ENCODE measurements at places on chromosomes 16 and 17.
A peak's percentile ranks its signal among the peaks of the same experiment; 100 is the strongest.

DNA sequence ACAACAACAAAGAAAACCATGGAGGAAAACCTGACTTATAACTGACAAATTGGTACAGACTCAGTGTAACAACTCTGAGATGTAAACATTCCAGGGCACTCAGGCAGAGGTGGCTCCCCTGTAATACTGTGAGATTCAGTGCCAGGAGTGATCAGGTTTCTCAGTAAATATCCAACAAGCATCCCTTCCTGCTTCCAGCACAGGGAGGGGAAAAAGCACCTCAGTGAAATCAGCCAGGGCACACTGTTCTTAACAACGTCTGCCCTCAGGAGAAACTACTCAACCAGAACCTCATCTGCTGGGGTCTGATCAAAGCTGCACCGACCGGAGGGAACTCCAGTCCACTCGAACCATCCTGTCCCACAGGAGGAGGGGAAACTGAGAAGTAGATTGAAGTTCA is 52.3 kb downstream of the AMFR start:
- no peak for DNase-seq

GRCh38 chr16:55955845-55956244 is 80.7 kb upstream of the CES5A start:
- DNase-seq = no peak

DNA sequence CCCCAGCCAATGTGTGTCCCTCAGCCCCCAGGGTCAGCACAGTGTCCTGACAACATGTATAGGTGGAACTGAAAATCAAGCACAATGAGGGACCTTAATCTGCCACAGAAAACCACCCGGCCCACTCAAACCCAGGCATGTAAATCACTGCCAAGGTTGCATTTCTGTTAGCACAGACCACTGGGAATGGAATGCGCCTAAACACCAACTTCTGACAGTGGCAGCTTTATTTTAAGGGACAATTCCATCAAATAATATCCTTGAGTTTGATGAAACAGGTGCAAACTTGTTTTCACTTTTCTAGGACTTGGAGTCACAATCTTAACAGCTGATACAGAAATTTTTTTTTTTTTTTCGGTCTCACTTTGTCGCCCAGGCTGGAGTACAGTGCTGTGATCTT is 37.3 kb upstream of the MRPS23 start:
- DNase-seq = no peak

- DNase-seq = no peak
These were observed 1.2 kb downstream of the NXN start for GRCh38 chr17:978103-979093.

GRCh38 chr17:10046786-10047785 is 142.0 kb upstream of the RCVRN start:
- no peak for DNase-seq

- DNase-seq = no peak
These were observed 17.1 kb downstream of the CDH5 start for GRCh38 chr16:66383551-66383950.

DNA sequence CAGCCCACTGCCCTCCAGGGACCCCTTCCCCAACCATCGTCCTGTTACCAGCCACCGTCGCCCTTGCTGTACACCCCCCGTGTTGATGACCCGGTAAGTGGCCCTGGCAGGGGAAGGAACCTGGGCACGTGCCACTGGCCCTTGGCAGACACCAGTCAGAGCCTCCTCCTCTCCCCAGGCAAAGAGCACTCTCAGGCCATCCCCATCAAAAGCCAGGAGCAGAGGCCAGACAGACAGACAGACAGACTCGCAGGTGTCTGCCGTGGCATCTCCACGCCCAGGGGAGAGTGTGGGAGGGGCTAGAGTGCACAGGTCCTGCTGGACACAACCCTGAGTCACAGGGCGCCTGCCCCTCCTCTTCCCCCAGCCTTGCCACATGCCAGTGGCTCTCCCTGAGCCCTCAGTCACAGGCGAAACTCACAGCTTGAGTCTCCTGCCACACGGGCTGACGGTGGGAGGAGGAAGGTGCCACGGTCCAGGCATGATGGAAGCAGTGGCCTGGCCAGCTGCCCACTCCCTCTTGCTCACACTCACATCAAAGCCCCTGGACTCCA is 7.8 kb downstream of the CLCN7 start:
- DNase-seq = peak; percentile 17

DNA sequence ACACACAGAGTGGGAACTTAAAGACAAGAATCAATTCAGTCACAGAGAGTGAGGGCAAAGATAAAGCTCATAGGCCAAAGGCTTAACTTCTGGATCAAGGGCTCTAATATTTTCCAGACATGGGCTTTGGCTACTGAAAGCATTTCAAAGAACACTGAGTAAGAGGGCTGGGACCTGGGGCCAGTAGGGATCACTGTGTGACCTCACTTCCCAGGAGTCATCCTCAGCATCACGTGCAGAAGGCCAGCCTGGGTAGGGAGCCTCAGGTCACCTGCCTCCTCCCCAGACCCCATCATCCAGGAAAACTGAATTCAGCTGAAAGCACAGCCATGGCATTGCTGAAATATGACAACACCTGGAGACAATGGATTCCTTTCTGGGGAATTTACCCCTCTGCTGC is 163.5 kb downstream of the RAB11FIP4 start:
- DNase-seq = no peak

DNA sequence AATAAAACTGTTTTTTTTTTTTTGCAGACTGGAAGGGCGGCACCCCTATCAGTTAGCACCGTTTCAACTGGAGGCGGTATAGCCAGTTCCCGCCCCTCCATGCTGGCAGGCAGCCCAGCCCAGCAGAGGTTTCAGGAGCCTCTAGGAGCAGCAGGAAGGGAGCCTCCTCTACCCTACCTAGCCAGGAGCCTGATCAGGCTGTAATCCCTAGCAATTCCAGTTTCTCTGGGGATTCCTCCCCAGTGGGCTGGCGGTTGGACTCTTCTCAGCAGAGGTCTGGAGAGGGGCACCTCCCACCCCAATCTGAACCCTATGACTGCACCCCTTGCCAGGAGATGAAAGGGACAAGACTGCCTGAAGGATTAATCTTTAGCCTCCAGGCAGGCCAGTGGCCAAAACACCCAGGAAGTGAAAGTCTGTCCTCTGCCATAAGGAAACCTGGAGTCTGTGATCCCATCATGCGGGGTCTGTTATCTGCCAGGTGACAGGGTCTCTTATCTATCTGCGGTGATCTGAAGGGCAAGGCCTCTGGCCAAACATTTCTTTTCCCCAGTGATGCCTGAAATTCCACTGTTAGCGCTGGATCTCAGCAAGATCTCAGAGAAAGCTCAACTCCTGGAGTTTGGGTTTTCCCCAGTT is 4.9 kb upstream of the CDH1 start:
- no peak for DNase-seq

DNA sequence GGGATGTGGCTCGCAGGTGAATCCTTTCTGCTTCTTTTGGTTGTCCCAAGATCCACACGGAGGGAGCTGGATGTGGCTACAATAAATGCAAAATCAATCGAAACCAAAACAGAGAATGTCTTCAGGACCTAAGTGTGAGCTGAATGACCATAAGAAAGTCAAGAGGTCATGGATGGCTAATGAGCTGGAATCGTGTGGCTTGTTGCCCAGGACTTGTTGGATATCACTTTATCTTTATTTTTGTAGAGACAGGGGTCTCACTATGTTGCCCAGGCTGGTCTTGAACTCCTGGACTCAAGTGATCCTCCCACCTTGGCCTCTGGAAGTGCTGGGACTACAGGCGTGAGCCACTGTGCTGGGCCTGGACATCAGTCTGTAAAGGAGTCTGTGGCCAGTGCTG is 326.8 kb upstream of the N4BP1 start:
- DNase-seq = no peak

DNA sequence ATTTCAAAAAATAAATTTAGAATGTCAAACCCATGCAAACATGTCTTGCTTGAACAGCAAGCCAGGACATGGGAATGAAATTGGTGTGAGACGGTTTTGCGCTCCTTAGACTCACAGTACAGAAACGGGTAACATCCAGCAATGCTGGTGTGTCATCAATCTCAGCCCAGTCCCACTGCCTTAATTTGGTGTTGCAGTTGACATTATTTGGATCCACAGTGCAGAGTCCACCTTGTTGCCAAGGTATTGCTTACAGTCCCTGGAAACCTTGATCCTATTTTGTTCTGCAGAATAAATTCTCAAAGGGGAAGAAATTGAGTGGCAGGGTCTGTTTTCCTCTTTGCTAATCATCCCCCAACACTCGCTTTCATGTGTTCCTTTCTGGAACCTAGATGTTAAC is 311.6 kb upstream of the MON1B start:
- no peak for DNase-seq

- peak; percentile 79 for DNase-seq
These were observed 35.3 kb downstream of the NPLOC4 start for GRCh38 chr17:81601525-81602120.

GRCh38 chr16:16136588-16136987 is 86.7 kb downstream of the ABCC6 start:
- no peak for DNase-seq

GRCh38 chr16:38941-39892 is 14.2 kb downstream of the POLR3K start:
- no peak for DNase-seq

DNA sequence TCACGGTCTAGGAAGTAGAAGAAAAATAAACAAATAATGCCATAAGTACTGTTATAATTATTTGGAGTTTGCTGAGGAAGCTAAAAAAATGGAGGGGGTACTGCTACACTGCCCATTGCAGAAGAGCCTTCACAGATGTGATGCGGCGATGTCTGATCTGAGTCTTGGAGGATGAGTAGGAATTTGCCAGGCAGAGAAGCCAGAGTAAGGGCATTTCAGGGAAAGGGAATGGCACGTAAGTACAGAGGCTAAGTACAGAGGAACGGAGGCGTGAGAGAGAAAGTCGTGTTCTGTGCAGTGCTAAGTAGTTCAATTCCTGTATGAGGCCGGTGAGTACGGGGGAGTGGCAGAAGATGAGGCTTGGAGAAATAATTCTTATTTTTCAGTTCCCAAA is 741 bp upstream of the GRB2 start:
- DNase-seq = no peak

GRCh38 chr17:69574257-69575197 is 160.0 kb downstream of the MAP2K6 start:
- no peak for DNase-seq

GRCh38 chr17:77441130-77441920 is 300.6 kb downstream of the SEC14L1 start:
- DNase-seq = no peak

DNA sequence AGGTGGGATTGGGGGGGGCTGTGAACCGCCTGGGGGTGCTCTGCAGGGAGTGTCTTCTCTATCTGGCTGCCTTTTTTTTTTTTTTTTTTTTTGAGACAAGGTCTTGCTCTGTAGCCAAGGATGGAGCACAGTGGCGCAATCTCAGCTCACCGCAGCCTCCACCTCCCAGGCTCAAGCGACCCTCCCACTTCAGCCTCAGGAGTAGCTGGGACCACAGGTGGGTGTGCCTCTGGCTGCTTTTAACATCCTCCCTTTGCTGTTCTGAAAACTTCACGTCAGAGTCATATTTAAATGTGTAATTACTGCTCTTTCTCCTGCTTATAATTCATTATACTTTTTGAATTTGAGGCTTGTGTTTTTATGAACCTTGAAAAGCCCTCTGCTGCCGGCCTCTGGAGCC is 78.4 kb downstream of the ZNF778 start:
- no peak for DNase-seq

GRCh38 chr17:37292429-37293139 is 83.2 kb upstream of the C17orf78 start:
- DNase-seq = no peak

DNA sequence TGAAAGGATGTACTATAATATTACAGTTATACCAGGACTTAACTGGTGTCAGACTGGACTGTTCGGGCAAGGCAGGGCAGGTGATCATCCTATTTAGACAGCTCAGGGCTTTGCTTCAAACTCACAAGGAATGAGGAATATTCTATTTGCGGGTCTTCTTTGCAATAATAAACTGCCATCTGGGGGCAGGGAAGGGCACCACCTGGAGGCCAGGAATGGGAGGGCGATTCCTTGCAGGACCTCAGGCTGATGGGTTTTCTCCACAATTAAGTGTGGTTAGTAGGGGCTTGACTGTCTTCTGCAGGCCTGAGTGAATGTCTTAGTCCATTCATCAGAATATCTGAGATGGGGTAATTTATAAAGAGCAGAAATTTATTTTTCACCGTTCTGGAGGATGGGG is 424.1 kb downstream of the CA10 start:
- no peak for DNase-seq

DNA sequence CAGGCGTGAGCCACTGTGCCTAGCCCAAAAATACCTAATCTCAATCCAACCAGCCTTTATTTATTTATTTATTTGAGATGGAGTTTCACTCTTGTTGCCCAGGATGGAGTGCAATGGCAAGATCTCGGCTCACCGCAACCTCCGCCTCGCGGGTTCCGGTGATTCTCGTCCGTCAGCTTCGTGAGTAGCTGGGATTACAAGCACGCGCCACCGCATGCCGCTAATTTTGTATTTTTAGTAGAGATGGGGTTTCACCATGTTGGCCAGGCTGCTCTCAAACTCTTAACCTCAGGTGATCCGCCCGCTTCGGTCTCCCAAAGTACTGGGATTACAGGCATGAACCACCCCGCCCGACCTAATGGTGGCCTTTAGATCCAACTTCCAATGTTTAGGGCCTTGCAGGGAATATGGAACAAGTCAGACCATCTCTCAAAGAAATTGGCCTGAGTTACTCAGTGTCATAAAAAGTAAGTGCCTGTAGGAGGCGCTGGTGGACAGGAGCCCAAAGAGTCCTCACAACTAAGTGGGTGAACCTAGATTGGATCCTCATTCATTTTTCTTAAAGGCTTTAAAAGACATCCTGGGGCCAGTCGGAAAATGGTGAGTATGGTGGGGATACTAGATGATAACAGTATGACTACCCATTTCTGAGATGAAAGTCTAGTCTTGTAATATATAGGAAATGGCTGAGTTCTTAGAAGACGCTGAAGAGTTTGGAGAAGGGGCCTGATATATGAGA is 4.6 kb downstream of the ZSCAN10 start:
- DNase-seq = no peak

DNA sequence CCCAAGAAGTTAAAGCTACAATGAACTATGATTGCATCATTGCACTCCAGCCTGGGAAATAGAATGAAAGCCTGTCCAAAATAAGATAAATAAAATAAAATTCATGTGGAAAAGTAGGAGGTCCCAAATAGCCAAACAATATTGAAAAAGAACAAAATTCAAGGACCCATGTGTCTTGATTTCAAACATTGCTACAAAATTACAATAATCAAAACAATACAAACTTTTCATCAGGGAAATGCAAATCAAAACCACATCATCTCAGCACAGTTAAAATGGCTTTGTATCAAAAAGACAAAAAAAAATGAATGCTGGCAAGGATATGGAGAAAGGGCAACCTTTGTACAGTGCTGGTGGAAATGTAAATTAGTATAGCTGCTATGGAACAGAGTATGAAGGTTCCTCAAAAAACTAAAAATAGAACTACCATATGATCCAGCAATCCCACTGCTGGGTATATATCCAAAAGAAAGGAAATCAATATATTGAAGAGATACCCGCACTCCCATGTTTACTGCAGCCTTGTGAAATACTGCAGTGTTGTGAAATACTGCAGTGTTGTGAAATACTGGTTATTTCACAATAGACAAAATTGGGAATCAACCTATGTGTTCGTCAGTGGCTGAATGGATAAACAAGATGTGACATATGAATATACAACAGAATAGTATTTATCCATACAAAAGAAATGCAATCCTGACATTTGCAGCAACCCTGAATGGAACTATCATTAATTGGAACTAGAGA is 24.5 kb upstream of the ZNF287 start:
- DNase-seq = no peak

GRCh38 chr16:84529607-84530006 is 25.1 kb upstream of the MEAK7 start:
- DNase-seq = no peak
